ELR (cell line): ENCODE measurements at places on chromosomes 2 and 18.

GRCh38 chr2:208496129-208496528, 89.5 kb downstream of the PTH2R start:
- DNase-seq, result no peak

- no peak for DNase-seq
These were observed 11.2 kb upstream of the SULT1C3 start for GRCh38 chr2:108228537-108228936.

GRCh38 chr2:158979772-158980171, 11.3 kb downstream of the TANC1 start:
- DNase-seq, result peak; percentile 24

- no peak for DNase-seq
These were observed 753.9 kb downstream of the SUCLG1 start for GRCh38 chr2:83705146-83705545.

GRCh38 chr2:64814007-64814406, 160.3 kb upstream of the SERTAD2 start:
- DNase-seq, result no peak

DNA sequence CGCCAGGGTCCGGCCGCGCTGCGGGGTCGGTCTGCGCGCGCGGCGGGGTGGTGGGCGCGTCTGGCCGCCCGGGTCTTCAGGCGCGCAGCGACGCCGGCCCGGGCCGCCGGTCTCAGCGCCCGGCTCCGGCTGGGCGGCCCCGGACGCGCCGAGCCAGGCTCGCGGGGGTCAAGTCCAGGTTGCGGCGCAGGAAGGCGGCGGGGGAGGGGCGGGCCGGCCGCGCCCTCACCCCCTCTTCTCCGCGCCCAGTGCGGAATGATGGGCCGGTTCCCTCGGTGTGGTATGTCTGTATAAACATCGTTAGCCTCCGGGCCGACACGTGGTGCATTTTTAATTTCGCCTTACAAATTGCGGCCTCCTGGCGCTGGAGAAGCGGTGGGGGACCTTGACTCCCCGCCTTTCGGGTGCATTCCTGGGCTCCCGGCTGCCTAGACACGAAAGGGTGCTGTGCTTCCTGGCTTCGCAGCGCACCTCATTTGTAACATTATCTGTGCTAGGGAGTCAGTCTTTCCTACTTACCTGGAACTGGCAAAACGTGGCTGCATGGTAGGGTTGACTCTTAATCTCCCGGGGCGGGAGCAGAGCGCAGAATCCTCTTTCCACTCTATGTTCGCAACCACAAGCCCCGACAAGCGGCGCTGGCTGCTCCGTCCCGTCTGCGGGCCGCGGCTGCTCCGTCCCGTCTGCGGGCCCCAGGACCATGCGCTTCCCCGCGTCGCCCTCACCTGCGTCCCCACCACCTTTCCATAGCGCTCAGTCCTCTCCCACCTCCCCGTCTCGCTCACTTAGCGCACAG, 69.0 kb downstream of the CTAGE1 start:
- peak; percentile 39 for DNase-seq
